ENCODE measurements at places on chromosomes 3 and 15.
A peak's percentile ranks its signal among the peaks of the same experiment; 100 is the strongest.

- no peak for DNase-seq
These were observed 82.0 kb downstream of the MRPL46 start for GRCh38 chr15:88385078-88385700.

DNA sequence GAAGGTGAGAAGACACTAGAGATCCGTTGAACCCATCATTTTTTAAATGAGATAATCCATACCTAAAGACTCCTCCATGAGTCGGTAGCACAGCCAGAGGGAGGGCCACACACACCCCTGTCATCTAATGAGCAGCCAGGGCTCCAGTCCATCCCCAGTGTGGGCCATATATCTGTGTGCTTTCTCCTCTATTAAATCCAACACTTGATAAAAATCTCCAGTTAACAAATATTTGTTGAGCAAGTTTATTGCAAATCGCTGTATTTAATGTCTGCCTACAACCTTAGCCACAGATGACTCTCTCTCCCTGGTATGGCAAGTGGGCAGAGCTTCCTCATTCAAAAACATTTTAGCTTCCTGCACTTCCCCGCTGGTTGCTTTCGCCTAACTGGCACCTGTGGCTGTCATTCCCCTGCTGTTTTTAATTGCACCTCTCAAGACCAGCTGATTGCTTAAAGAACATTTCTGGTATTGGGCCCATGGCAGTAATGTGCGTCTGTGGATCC, 82.8 kb downstream of the SMAD3 start:
- DNase-seq, result peak; percentile 50

DNA sequence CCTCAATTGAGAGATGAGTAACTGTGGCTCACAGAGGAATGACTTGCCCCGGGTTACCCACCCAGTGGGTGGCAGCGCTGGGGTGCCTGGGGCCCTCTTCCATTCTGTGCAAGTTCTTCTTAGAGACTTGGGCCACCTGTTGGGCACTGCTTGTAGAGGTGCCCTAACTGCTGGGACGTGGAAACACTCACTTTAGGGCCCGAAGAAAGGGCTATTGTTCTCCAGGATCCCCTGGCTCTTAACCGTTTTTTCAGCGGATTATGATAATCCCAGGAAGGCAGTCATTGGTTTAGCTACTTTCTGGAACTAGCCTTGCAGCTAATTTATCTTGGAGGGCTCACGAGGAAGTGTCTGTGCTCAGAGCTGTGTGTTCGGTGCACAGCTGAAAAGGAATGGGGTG, 66.0 kb upstream of the GCNT3 start:
- DNase-seq, result no peak

DNA sequence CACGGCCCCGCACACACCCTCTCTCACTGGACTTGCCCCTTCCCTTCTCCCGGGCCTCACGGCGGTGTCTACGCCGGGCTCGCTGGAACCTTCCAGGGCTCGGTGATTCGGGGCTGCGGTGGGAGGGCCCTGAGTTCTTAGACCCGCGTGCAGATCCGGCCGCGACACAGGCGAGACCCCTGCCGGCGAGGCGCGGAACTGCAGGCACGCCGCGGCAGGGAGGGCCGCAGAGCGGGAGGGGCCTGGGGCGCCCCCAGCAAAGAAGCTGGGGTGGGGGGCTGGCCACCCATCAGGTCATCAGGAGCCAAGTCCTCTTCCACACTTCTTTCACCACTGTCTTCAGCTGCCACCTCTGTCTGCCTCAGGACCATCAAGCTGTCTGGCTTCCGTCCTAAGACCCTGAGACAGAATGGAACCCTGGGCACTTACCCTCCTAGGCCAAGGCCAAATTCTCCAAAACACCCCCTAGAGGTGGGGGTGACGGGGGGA, 164.5 kb downstream of the XXYLT1 start:
- DNase-seq, result peak; percentile 7

DNA sequence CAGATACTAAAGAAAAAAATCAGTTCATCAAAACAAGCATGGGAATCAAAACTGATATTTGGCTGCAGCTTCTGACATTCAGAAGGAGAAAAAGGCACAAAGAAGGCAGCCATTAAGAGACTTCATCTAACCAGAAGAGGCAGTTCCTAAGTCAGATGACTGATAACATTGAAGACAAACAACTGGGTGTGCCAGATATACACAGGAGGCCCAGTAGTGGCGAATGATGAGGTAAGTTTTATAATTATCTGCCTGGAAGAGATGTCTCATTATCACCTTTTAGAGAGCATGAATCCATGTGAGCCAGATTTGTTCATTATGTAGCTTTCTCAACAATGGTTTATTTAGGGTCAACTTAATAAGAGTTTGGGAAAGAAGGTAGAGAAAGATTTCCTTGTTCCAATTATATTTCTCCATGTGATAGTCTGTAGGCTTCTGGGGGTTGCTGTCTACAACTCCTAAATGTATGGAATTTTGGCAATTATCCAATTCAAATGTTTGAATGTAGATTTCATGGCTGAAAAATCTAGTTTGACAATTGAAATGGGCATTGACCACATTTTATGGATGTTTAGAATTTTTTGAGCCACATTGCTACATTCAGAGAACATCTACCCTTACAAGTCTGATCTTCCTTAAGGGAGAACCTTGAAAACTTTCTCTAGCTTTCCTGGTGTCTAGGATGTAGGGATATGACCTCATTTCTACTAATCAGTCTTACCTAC, 50.4 kb upstream of the RASGRF1 start:
- DNase-seq, result no peak

- DNase-seq, result no peak
These were observed 52.7 kb upstream of the P3H2 start for GRCh38 chr3:190173426-190173825.

DNA sequence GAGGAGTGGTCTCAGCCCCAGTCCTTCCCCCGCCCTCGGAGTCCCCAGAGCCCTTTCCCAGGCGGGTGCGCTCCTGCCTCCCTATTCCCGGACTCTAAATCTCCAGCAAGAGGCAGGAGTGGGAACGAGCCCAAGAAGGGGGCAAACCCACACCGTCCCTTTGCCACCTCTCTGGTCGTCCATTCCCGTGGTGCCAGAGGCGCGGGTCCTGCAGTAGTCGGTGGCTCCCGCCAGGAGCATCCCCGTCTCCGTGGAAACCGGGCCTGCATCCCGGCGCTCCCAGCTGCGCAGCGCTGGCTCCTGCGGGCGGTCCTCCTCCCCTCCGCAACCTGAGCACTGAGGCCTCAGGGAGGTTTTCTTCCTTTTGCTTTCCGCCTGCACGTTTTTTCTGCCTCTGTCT, 44.8 kb downstream of the LHFPL4 start:
- DNase-seq, result no peak

- no peak for DNase-seq
These were observed 14.7 kb upstream of the PIK3CB start for GRCh38 chr3:138849222-138849940.

- no peak for DNase-seq
These were observed 16.6 kb upstream of the AGTR1 start for GRCh38 chr3:148681080-148681479.

GRCh38 chr15:60656481-60656880, 177.5 kb upstream of the ICE2 start:
- no peak for DNase-seq

- DNase-seq, result no peak
These were observed 52.1 kb downstream of the TGFBR2 start for GRCh38 chr3:30658328-30659052.

DNA sequence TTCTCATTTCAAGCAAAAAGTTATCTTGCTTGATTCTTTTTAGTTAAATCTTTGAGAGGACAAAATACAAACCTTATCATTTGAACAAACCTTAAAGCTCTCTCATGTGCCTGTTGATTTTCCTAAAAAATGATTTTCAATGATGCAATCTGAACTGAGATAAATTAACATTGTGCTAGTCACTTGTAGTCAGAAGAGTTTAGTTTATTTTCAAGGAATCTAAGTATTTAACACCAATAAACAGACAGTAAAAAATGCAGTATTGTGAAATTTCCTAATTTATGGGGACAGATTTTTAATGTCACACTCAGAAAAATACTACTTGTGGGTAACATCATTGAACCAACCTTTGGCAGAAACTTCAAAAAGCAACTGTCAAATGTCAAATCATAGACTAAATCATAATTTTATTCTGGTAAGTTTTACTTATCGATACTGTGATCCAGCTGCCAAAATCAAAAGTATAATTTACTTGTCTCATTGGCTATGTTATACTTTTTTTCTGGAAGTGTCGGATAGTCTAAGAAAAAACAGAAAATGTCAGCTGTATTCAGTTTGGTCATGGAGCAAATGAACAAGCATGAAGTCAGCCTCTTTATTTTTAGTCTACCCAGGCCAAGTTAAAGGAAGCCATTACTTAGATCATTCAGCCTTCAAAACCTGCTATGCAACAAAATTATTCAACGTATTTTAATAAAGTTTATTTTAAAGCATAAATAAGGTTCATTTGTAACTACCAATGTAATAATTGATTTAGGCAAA, 52.4 kb upstream of the FNDC3B start:
- no peak for DNase-seq

All from NCI-H2227 treated with DMSO at 0.1 percent for 48 hours (cell line).